Stimulated activated naive CD8-positive, alpha-beta T cell treated with anti-CD3 and anti-CD28 coated beads, Interleukin-15, amount 100 ng/mL, for 72 hours (primary cell): ENCODE measurements at places on chromosomes 5 and 9.
A peak's percentile ranks its signal among the peaks of the same experiment; 100 is the strongest.

- DNase-seq = no peak
These were observed 123.1 kb downstream of the LIFR start for GRCh38 chr5:38433160-38433861.

- DNase-seq = no peak
These were observed 1713.0 kb upstream of the CDH9 start for GRCh38 chr5:28751396-28751795.

DNA sequence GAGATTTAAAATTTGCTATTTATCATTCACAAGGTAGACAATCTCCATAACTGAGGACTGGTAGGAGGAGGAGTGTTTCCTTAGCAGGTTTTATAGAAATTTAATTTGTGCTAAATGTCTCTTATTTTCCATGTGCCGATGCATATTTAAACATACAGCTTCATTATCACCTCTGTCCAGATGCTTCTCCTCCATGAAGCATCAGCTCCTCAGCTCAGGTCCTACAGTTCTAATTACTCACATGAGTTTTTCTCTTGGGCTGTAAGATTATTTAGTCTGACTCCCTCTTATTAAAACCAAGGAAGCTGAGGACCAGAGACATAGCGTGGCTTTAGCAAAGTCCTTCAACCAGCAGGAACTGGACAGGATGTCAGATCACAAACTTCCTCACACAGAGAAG lies 300.2 kb upstream of the PANK3 start:
- no peak for DNase-seq

DNA sequence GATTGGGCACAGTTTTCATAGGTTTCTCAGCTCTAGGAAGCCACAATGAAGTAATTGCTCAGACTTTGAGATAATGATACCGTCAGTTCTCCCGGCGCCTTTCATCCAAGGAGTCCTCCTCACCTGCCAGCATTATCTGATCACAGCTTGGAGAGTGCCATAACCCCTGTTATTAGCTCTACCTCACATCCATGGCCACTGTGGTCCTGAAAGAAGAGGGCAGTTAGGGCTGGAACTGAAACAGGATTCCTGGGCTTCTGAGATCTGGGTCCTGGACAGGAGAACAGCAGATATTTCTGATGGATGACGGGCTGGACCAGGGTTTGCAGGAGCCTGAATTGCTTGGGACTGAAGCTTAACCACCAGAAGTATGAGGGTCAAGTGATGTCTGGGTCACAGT lies 13.5 kb downstream of the RGS3 start:
- no peak for DNase-seq

DNA sequence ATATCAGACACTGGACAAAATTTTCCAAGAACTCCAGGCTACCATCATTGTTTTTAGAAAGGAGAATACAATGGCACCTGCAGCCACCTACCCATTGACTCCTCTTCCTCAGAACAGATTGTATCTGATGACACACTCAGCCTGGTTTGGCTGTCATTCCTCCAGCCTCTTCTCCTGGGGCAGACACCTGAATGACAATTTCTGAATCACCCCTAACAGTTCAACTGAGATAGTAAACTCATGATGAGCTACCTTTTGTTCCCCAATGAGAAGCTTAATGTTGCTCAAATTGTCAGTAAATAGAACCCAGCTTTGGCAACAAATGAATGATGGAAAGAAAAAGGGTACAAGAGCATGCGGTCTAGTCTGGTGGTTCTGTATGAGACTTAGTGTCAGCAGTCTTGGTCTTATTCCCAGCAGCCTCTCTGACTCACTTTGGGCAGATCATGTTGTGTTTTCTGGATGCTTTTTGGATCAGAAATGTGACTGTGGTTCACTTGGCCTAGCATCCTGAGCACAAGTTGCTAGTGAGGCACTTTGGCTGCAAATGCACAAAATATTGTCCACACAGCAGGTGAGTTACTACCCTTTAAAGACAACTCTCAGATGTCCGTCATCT lies 78.3 kb downstream of the MAMDC2 start:
- DNase-seq = no peak

- DNase-seq = no peak
These were observed 143.2 kb upstream of the DMRT1 start for GRCh38 chr9:698276-698675.

DNA sequence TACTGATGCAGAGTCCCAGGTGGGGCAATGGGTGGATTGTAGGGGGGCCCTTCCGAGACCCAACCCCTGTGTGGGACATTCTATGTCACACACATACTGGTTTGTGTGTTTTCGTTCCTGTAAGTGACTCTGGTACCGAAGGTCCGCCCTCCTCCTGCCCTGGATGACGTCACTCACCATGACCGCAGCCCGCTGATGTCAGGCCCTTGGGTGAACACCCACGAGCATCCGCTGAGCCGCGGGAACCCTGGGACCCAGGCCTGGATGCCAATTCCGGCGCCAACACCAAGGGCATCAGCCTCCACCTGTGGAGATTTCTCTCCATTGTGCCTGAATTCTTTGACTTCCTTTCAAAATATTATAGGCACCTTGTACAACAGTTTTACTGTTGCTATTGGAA lies 184.3 kb downstream of the MTRR start:
- DNase-seq = no peak

DNA sequence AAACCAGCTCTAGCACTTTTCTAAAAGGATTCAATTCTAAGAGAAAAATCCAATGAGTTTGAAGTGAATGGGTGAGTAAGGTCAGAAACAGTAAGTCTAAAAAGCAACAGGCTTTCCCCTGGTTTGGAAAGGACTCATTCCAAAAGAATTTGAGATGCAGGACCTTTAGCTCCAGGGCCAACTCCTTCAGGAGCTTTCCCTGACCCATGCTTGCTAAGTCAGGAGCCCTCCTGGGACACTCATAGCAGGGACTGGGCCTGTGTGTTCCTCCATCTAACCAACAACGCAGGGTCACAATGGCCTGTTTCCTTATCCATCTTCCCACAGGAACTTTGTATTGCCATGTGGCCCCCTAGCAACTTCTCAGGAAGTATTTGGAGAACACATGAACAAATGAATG lies 198.8 kb downstream of the FRMD3 start:
- DNase-seq = no peak

DNA sequence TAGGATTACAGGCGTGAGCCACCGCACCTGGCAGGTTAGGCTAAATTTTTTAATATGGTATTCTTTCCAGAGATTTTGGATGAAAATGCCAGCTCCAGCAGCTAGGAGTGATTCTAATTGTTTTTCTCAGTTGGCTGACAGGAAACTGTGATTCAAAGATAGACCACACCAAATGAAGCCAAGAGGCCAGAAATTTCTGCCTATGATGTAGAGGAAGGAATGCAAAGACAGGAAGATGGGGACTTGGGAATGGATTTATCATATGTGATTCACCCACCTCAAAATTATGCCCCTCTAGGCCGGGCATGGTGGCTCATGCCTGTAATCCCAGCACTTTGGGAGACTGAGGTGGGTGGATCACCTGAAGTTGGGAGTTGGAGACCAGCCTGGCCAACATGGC lies 53.3 kb downstream of the UGCG start:
- no peak for DNase-seq

DNA sequence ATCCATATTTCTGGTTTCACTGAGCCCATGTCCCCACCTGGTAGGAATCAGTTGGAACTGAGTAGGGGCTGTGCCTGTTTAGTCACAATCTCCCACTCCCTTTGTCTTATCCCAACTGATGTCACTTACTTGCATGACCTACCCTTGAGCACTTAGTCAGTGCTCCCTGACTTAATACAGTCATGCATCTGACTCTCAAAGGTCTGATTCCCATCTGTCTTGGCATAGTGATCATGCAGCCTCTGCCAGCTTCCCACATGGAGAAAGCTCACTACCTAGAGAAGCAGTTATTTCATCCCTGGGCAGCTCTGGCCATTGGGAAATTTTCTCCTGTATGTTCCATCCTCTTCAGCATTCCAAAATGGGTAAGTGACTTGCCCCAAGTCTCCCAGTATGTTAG lies 24.8 kb downstream of the ABLIM3 start:
- DNase-seq = no peak

GRCh38 chr5:121188849-121189248 lies 662.8 kb upstream of the FTMT start:
- DNase-seq = no peak

- DNase-seq = no peak
These were observed 100.3 kb downstream of the MUSK start for GRCh38 chr9:110768886-110769285.

DNA sequence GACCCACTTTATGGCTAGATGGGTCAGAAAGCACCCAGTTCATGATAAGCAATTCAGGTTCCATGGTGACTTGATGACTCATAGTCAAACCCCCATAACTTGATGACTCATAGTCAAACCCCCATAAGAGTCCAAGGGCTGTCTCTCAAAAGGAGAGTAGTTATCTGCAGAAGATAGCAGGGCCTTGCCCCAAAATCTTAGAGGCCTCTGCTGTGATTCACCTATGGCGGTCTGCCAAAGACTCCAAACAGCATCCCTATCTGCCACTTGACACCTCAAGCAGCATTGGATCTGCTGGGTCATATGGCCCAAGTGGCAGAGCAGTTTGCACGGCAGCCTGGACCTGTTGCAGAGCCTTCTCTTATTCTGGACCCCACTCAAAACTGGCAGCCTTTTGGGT lies 395.2 kb upstream of the KIF2A start:
- no peak for DNase-seq

GRCh38 chr9:134709512-134710270 lies 68.1 kb downstream of the COL5A1 start:
- no peak for DNase-seq

- no peak for DNase-seq
These were observed 174.7 kb upstream of the PTGER4 start for GRCh38 chr5:40505031-40505430.

DNA sequence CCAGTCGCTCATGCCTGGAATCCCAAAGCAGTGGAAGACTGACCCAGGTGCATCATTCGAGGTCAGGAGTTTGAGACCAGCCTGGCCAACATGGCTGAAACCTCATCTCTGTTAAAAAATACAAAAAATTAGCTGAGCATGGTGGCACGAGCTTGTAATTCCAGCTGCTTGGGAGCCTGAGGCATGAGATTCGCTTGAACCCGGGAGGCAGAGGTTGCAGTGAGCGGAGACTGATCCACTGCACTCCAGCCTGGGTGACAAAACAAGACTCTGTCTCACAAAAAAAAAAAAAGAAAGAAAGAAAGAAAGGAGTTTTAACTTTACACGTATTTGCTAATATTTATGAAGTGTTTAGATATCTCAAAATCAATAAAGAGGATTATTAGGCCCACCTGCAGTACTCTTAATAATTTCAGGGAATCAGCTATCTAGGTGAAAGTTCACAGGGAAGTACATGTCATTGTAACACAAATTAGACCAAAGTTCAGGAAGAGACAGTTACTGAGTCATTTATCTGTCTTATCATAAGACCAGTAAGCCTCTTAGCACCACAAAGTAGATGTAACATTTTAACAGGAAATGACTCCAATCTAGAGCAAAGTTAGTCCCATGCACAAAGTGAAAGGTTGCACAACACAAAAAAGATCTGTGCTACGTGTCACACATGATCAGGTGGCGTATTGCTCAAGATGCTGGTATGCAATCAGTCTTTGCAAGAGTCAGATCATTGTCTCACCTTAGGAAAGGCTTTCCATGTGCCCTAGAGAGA lies 34.1 kb upstream of the PLIN2 start:
- DNase-seq = peak; percentile 17

DNA sequence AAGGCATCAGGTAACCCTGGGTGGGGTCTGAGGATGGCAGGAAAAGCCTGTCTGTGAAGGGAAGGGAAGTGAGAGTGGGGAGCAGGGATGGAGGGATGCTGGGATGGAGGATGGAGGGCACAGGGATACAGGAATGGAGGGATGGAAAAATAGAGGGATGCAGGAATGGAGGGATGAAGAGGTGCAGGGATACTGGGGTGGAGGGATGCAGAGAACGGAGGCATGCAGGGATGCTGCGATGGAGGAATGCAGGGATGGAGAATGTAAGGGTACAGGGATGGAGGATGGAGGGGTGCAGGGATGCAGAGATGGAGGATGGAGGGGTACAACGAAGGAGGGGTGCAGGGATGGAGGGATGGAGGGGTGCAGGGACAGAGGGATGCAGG lies 9.1 kb downstream of the PTGES2 start:
- DNase-seq = no peak
